HL-60 (cell line): ENCODE measurements at places on chromosomes 11 and 22.

GRCh38 chr11:2447951-2448650 lies 3.3 kb downstream of the KCNQ1 start:
- no peak for DNase-seq

DNA sequence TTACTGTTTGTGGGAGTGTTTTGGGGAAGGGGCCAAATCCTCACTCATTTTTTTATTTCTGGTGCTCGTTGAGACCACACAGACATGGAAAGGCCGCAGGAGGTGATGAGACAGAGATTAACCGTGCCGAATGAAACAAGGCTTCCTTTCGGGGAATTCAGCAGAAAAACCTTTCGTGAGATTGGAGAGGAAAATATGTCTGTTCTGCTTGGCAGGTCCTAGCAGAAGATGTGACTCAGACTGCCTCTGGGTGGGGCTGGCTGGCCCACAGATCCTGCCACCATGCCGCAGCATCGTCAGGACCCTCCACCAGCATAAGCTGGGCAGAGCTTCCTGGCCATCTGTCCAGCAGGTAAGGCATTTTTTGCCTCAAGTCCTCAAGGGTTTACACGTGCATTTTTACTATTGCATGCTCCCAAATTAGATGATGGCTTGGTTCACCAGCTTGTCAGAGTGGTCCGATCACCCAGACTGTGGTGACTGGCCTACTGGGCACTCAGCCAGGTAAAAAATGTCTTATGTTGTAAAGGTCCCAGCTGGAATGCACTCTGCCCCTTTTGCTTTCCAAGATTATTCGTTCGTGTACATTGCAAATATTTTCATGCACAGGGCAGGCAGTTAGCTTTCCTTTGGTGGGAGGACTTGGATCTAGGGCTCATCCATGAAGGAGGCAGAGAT lies 1.5 kb downstream of the DDB2 start:
- DNase-seq = no peak

GRCh38 chr11:59866836-59867235 lies 549 bp upstream of the TCN1 start:
- no peak for DNase-seq

DNA sequence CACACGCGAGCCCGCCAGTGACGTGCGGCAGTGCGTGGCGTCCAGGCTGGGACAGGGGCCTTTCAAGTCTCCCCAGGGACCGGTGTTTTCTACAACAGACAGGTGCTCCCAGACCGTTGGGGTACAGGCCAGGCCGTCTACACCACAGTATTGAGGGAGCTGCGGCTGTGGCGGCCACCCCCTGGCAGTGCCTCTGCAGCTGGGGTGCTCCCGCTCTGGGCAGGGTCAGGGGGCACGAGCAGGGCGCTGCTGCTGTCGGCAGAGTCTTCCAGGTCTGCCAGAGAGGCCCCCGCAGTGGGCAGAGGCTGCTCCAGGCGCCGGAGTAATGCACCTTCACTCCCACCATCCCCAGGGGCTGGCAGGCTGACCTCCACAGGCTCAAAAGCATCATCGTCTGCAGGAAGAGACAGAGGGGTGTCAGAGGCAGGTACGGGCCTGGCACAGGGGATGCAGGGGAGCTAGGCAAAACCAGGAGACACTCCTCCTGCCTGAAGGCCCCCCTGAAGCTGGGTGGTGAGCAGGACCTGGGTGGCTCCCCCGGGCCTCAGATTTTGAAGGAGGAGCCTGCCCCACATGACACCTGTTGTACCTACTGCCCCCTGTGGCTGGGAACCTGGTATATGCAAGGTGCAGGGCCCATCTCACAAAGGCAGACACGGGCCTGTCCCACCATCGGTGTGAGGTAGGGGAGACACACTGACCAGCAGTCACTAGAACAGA lies 83.3 kb downstream of the DGCR2 start:
- no peak for DNase-seq

DNA sequence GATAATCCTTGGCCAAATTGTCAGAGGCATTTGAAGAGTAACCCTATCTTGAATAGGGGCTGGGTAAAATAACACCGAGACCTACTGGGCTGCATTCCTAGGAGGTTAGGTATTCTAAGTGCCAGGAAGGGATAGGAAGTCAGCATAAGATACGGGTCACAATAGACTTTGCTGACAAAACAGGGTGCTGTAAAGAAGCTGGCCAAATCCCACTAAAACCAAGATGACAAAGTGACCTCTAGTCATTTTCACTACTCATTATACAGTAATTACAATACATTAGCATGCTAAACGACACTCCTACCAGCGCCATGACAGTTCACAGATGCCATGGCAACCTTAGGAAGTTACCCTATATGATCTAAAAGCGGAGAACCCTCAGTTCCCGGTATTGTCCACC lies 964 bp upstream of the REXO2 start:
- DNase-seq = no peak

- no peak for DNase-seq
Measured at GRCh38 chr11:60170566-60170965, 12.3 kb downstream of the MS4A6A start.

DNA sequence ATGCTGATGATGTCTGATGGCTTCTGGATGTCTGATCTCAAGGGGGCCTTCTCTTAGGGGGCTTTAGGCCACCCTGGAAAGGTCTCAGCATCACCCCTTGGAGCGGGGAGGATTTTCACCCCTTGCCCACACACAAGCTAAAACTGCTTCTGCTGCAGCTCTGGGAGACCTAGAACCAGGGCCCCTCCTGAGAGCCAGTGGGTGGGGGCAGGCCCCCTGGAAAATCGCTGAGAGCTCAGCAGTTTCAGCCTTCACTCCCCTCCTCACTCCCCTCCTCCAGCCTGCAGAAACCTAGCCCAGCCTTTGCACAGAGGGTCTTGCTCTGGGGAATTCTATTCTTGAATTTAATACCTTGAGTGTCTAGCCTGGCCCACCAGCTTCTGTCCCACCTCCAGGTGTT lies 17.2 kb downstream of the CD6 start:
- no peak for DNase-seq

- DNase-seq = no peak
Measured at GRCh38 chr11:1969035-1969434, 21.9 kb downstream of the MRPL23 start.

DNA sequence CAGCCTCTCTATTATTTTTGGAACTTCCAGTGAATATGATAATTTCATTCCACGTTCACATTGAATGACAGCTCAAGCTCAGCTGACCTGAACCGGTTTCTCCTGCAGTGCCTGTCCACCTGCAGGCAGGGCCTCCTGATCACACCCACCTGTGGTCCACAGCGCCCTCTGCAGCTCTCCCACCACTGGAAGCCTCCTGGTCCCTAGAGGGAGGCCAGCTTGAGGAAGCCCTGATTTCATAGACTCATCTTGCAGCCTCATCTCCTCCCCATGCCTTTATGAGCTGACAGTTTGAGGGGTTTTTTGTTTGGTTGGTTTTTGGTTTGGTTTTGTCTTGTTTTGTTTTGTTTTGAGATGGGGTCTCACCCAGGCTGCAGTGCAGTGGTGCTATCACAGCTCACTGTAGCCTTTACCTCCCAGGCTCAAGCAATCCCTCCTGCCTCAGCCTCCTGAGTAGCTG lies 29.9 kb upstream of the MALAT1 start:
- DNase-seq = peak; percentile 77

DNA sequence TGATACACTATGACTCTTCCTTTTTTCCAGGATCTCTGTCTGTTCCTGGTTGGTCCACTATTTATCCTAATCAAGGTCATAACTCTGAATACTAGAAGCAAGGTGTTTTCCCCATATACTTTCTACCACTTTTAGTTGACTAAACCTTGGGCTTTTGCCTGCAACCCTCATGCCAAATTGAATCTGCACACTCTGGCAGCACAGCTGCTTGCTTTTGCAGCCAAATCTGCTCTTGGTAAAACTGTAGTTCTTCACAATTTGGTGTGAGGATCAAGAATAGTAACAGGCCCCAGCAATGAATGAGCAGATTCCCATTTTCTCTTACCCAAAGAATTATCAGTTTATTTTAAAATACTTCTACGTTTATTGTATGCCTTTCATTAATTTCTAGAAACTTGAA lies 586.5 kb upstream of the CNTN5 start:
- no peak for DNase-seq

DNA sequence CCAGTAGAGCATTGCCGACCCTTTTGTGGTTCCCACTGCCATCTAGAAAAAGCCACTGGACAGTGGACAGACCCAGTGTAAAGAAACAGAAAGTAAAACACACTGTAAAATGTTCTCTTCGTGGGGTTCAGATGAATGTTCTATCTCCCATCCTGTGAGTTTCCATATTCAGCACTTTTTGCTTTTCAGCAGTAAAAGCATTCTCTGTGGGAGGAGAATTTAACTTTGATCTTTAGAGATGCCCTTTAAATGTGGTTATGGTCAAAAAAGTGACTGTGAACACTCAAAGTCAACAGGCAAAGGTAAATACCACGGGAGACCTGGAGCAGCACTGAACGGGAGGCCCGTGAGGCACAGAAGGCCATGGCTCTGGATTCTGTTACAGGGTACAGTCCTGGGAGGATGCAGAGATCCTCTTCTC lies 53.9 kb downstream of the FLI1 start:
- no peak for DNase-seq

DNA sequence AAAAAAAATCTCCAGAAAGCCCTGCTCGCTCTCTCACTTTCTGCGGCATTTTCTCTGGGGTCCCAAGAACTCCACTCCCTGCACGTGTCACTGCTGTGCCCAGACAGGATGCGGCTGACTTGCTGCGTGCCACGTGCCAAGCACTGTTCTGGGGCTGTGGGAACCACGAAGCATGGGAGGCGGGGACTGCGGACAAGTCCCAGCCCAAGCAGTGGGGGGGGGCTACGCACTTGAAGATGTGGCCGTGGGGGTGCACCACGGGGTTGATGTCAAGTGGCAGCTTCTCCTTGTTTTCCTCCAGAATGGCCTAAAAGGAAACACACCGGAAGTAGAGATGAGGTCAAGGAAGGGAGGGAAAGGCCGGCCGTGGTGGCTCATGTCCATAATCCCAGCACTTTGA lies 10.8 kb downstream of the TTLL12 start:
- DNase-seq = no peak

GRCh38 chr11:62145261-62145871 lies 21.6 kb downstream of the INCENP start:
- DNase-seq = no peak

DNA sequence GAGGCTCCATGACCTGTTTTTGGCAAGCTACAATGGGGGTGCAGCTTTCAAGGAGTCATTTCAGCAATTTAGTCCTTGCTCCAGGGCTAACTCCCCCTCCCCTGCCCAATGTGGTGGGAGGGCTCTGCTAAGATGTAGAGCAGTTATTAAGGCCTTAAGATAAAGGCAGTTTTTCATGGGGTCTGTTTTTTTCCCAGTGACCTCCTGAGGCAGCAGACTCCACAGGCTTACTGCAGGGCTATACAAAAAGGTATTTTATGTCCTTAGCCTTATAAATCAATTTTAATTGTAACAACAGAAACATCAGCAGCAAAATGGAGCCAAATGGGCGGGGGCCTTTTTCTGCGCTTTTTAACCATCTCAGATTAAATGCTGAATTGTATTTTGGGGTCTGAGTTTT lies 192.3 kb downstream of the KIRREL3 start:
- no peak for DNase-seq

- peak; percentile 56 for DNase-seq
Measured at GRCh38 chr22:49849161-49850020, 4.3 kb upstream of the ZBED4 start.

DNA sequence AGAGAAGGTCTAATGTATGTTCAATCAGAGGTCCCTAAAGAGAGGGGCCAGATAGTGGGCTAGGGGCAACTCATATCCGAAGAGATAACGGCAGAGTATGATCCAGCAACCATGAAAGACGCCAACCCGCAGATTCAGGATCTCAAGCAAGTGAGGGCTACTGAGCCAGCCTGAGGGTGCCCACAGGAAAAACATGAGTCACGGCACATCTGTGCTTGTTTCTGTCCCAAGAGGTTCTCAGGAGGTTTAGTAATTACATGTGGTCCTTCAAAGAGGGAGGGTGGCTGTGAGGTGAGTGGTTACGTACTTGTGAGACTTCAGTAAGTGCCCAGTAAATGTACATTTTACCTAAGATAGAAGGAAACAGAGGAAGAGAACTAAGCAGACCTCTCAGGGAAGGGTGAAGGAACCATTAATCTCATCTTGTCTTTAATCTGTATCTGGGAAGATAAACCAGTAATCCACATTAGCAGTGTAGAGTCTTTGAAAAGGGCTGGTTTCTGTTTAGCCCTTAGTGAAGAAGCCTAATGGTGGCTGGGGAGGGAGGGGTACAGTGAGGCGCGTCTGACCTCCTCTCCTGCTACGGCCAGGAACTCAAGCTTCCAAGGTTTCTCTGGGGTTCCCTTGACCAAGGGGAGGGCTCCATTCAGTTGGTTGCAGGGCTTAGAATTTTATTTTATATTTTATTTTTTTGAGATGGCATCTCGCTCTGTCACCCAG lies 10.2 kb downstream of the SIRT3 start:
- DNase-seq = no peak

DNA sequence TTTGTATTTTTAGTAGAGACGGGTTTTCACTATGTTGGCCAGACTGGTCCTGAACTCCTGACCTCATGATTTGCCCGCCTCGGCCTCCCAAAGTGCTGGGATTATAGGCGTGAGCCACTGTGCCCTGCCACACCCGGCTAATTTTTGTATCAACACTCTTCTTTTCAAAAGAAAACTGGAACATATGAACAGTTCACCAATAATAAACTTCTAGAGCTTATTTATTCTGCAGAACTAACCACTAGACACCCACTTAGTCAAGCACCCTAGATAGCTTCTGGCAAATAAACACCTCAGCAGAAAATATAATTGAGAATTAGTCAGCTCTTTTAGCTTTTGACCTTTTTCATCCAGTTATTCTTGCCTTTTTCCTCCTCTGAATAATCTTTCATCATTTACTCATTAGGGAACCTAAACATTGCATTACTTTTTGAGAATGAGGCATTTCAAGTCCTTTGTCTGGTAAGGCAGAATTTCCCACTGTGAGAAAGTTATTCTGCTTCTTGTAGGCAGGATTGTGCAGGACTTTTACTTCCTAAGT lies 27.3 kb upstream of the TMEM41B start:
- no peak for DNase-seq

DNA sequence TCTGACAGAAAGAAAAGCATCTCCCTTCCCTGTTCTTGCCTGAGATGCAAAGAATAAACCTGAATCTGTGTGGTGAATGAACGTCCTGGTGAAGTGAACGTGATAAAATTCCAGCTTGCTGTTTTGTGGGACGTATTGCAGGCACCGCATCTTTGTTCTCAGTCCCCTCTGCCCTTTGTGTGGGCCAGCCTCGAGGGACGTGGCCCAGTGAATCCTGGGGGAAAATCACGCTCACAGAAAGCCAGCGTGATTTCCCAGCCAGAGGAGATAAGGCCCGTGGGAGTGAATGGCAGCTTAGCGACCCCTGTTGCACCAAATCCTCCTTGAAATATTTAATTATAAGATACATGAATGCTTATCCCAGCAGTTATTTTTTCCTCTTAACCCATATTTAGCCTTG lies 129.1 kb downstream of the COMMD9 start:
- DNase-seq = no peak
